ENCODE measurements at places on chromosomes 16 and 17.

DNA sequence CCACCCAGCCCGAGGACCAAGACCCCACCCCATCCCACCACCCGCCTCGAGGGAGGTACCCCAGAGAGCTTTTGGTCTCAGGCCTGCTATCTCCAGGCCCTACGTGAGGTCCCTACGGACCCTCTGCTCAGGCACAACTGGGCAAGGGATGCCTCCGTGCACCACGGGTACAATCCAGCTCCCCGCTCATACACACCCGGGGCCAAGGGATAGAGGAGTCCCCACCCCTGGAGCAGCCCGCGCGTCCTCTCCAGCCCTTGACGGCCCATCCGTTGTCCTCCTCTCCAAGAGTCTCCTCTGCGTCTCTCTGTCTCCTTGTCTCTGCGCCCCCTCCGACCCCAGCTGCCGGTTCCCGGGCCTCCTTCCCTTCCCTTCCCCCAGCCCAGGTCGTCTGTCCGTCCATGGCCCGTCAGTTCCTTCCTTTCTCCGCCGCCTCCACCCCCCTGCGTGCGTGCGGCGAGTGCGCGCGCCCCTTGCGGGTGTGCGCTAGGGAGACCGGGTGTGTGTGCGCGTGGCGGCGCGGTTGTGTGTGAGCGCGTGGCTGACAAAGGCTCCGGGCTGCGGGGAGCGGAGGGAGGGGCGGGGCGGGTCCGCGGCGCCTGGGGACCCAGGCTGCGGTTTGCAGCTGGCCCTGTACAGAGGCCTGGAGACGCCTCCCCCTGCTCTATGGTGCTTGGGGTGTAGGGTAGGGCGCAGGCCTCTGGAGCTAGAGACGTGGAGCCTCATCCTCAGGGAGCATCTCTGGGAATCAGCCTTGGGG is 930 bp downstream of the SPNS2 start:
- DNase-seq, result no peak

- DNase-seq, result no peak
Measured at GRCh38 chr17:59838052-59838916, 54.5 kb downstream of the TUBD1 start.

DNA sequence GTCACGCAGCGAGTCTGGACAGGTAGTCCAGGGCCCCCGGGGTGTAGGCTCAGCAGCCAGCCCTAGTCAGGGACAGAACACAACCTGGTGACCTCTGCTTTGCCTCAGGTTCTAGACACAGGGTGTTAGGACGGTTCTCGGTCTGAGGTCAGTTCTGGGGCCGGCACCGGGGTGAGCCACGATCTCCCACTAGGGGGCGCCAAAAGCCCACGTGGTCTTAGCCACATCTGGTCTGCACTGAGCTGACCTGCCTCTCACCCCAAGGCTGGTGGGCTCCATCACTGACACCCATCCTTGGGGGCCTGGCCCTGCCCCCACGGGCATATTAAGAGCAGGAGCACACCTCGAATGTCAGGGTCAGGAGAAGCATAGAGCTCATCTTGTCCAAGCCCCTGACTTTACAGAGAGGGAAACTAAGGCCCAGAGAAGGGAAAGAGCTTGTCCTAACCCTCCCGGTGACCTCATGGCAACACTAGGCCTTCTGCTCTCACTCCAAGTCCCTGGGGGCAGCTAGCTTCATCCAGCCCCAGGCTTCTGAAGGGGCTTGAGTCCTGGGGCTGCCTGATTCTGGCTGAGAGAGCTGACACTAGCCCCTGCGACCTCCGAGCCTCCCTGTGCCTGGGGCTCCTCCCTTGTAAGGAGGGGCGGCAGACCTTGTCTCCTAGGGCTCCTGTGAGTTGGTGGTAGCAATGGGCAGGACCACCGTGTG is 9.0 kb downstream of the SLC5A10 start:
- DNase-seq, result no peak

- no peak for DNase-seq
Measured at GRCh38 chr17:55286681-55287589, 22.2 kb downstream of the HLF start.

- DNase-seq, result no peak
Measured at GRCh38 chr17:1979182-1979985, 45.8 kb downstream of the RTN4RL1 start.

GRCh38 chr17:31815212-31815730 is 43.8 kb downstream of the COPRS start:
- DNase-seq, result no peak

DNA sequence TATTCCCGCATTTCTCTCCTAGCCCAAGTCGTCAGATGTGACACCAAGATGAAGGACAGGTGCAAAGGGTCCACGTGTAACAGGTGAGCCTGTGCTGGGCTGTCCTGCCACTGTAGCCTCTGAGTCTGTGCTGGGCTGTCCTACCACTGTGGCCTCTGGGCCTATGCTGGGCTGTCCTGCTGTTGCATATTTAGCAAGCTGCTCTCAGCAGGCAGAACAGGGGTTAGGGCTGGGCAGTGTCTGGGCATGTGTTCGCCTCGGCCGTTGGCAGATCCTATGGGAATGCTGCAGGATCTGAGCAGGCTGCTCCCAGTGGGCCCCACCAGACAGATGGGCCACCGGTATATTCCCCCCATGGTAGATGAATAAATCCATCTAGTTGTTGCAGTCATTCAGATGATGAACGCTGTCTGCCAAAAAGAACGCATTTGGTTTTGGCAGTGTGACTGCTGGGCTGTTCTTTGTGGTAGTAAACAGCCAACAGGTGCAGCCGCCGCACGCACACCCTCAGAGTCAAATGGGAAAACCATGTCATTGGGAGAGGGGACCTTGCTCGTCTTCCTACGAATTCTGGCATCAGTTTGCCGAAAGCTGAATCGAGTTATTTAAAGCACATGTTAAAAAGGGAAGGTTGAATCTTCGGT is 49.2 kb downstream of the CRISPLD2 start:
- no peak for DNase-seq
